ENCODE measurements at places on chromosomes 3 and 15.

- DNase-seq = no peak
These were observed 40.9 kb downstream of the CBLB start for GRCh38 chr3:105827959-105828358.

DNA sequence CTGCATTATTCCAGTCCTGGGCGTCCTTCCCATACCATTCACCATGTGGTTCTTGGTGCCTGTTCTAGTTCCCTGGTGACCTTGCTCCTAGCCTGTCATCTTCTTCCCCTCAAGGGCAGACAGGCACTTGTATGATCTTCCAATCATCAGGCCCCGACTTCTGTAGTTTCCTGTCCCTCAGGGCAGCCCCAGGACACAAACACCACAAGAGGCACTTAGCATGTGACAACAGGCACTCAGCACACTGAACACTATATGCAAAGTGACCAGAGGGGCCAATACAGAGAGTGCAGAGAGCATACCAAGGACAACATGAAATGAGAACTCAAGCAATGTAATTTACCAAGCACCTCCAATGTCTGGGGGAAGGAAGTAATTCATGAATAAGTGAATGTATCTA, 17.9 kb downstream of the TMEM40 start:
- DNase-seq = no peak

DNA sequence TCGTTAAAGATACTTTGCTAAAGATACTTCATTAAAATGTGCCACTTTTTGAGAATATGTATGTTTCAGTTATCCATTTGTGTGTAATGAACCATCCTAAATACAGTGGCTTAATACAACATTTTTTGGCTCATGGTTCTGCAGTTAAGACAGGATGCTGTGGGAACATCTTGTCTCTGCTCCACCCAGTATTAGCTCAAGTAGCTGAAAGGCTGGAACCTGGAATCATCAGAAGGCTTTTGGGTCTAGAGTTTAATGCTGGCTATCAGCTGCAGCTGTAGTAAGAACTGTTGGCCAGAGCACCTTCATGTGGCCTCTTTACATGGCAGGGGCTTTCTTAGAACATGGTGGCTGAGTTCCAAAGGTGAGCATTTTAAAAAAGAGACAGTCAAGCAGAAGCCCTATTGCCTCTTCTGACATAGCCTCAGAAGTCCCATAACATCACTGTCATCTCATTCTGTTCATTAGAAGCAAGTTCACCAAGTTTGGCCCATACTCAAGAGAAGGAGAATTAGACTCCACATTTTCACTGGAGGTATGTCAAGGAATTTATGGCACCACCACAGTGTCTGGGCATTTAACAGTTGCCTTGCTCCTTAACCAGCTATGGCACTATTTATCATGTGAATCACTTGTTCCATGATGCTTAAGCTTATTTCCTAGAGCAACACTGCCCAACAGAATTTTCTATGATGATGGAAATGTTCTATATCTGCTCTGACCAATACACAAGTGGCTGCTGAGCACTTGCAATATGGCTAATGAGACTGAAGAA, 70.4 kb upstream of the PDZRN3 start:
- no peak for DNase-seq

DNA sequence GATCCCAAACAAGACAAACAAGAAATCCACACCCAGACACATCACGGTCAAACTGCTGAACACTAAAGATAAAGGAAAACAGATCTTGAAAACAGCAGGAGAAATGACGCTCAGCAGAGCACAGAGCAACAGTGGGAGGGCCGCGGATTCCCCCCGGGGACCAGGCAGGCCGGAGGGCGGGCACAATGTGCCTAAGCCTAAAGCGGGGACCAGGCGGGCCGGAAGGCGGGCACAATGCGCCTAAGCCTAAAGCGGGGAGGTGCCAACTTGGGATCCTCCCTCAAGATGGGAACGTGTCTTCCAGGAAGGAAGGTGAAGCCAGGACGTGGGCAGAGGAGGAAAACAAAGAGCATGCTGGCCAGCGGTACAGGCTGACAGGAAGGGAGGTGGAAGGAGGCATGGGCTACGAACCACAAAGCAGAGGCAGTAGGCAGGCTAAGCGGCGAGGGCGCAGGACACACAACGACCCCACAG, 31.1 kb downstream of the CYFIP1 start:
- peak; percentile 6 for DNase-seq

DNA sequence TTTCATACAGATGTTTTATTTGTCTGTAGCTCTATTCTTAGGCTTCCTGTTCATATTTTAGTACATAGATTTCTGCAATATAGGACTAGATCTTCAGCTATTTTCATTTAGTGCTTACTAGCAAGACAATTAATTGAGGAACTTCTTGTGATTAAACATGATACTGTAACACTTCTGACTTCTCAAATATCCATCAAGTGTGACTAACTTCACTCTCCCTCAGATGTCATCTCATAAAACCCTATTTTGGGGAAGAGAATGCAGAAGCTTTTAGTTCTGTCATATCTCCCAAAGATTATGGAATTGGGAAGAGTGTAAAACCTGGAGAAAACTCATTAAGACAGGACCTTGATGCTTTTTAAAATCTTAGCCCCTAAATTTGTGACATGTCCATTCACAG, 28.6 kb upstream of the GOLIM4 start:
- no peak for DNase-seq

GRCh38 chr3:36318621-36319200, 61.6 kb upstream of the STAC start:
- DNase-seq = no peak

- DNase-seq = no peak
These were observed 30.5 kb downstream of the HERC1 start for GRCh38 chr15:63803106-63803886.

DNA sequence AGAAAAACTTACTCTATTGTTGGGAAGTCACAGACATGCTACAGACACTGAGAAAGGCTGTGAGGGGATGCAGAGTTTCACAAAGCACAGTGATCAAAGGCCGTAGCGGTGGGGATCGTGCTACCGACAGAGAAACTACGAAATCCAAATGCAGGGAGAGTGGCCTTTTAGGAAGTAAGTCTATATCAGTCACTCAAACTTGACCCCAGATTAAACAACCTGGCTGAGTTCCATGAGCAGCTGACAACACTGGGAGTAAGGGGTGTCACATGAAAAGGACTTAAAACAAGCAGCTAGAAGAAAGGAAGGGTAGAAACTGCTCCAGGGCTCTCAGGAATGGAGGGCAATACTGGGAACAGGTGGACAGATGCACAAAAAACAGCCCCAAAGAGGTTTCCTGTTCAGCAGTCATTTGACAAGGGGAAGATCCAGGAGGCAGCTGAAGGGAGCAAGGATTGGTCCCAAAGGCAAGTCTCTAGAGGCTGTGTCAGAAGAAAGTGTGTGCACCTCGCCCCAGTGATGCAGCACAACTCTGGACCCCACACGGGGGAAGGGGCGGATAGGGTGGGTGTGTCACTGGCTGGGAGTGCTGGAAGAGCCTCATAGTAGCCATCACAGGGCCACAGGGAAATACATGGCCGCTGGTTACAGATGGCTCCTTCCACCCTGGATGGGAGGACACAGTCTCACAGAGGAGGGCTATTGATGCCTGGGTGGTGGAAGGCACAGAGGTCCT, 20.3 kb upstream of the HDAC11 start:
- no peak for DNase-seq

DNA sequence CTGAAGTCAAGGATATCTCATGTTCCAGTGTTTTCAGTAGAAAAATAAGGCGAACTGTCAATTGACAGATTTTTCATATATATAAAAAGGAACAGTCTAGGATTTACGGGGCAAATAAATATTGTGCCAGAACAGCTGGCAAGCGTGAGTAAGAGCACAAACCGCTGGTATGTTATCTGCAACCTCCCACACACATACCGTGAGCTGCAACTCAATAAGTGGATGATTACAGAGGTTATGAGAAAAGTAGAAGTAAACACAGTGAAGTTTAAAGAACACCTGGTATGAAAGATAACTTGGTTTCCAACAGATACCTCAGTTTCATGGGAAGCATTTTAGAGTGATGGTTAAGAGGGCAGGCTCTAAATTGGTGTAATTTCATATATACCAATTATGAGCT, 733.4 kb downstream of the TUSC7 start:
- DNase-seq = no peak

DNA sequence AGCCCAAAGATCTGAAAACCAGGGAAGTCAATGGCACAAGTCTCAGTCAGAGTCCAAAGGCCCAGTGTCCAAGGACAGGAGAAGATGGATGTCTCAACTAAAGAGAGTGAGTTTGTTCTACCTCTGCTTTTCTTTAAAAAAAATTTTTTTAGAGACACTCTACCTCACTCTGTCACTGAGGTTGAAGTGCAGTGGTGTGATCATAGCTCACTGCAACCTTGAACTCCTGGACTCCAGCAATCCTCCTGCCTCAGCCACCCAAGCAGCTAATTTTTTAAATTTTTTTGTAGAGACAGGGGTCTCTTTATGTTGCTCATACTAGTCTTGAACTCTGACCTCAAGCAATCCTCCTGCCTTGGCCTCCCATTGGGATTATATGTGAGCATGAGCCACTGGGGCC, 39.9 kb upstream of the KPNA4 start:
- no peak for DNase-seq

GRCh38 chr3:5520237-5520636, 332.7 kb downstream of the EDEM1 start:
- DNase-seq = no peak

Measured in stimulated activated CD8-positive, alpha-beta memory T cell treated with anti-CD3 and anti-CD28 coated beads, Interleukin-4, amount 100 ng/mL, for 24 hours (primary cell).